ENCODE measurements at places on chromosomes 4 and X.

- no peak for DNase-seq
Measured at GRCh38 chr4:185638093-185638492, 102.8 kb upstream of the PDLIM3 start.

DNA sequence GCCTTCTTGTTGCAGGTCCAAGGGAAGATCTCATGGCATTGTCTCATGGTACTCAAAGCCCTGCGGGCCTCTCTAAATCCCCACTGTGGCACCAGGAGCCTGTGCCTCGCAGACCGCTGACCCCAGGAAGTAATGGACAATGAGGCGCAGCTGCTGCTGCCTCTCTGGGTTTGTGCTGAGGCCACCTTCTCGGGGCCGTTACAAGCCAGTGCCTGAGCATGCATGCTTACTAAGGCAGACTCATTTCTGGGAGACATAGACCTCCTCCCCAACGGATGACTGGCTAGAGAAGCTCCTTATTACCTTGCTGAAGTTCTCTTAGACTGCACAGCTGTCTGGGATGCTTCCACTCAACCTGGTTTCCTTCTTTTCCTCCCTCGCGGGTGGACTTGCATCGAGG is 1.3 kb downstream of the BDH2 start:
- no peak for DNase-seq

- no peak for DNase-seq
Measured at GRCh38 chr4:173879509-173879908, 349.5 kb upstream of the HAND2 start.

DNA sequence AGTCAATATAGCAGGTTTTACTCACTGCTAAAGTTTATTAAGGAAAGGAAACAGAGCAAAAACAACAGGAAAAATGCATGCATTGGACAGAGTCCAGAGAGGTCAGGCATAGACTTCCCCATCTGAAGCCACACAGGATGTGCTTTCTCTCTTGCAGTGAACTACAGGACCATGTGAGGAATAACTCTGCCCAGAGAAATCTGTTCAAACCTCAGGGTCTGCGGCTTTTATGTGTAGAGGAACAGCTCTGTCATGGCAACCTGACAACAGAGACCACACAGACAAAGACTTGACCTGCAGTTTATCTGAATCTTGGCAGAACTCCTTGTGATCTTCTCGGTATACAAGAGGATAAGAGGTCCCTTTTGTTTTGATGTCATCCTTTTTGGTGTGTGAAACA is 46.3 kb upstream of the LONRF3 start:
- no peak for DNase-seq

DNA sequence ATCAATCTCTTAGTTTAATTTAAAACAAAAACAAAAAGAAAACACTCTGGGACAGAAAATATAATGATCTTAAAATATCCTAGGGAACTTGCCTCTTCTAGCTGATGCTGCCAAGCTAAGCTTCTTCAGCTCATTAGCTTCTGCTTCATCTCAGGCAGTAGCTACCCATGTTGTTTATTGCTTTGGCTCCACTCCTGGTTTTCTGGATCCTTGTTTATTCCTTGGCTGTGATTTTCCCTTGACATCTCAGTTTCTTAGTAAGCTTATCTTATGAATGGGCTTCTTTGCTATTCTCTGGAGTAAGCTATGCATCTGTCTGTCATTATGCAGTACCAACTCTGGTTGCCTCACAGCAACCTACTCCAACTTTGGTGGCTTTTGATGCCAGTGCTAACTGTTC is 5.1 kb upstream of the MTHFD2L start:
- DNase-seq: no peak

- DNase-seq: no peak
Measured at GRCh38 chr4:36402008-36402758, 120.8 kb downstream of the DTHD1 start.

GRCh38 chr4:72507860-72508419 is 61.1 kb downstream of the ADAMTS3 start:
- DNase-seq: no peak

- DNase-seq: no peak
Measured at GRCh38 chrX:150502979-150503897, 65.2 kb upstream of the MTM1 start.
